ENCODE measurements at places on chromosomes 2 and 18.

GRCh38 chr2:39469807-39470206 is 32.7 kb upstream of the MAP4K3 start:
- no peak for DNase-seq

DNA sequence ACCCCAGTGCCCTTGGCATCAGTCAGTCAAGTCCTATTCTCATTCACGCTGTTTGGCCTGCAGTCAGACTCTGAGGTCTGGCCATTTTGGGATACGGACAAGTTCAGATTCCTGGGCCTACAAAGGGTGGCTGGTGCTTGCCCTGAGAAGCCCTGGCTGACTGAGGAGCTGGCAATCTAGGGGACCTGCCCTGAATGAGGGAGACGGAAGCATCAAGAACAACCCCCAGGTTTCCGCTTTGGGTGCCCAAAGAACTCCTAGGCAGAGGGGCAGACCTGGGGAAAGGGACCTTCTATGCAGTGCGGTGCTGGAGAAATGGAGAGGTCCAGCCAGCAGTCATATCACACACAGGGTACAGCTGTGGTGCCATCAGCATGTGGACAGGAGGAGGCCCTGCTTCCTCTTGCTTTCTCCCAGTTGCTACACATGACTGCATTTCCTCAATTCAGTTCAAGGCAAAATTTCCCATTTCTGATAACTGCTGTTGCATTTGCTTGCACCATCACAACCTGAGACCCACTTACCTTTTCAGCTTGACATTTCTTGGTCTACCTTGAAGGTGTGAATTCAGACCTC is 70.9 kb upstream of the LGALSL start:
- no peak for DNase-seq

DNA sequence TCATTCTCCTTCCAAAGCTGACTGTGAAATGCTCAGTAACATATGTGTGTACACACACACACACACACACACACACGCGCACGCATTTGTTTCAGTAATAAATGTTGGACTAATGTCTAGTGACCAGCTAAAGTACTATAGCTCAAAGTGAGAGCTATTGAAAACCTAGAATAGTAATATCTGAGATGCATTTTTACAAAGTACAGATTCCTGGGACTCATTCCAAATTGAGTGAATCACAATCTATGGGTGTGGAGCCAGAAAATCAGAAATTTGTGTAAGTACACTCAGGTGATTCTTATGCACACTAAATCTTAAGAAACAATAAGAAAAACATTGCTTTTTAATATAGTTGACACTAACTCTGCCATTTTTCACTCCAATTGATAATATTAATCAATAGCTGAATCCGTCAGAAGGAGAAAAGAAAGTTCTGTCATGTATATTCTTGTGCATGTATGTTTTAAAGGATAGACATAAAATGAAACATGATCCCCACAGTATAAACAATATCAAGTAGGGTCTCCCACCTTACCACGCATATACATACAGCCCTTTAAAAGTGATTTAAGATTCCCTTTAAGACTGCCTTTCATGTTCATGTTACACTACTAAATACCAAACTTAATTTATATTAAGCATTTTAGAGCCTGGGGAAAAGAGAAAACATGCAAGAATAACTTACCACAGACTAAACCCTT is 123.5 kb downstream of the ATAD2B start:
- no peak for DNase-seq

DNA sequence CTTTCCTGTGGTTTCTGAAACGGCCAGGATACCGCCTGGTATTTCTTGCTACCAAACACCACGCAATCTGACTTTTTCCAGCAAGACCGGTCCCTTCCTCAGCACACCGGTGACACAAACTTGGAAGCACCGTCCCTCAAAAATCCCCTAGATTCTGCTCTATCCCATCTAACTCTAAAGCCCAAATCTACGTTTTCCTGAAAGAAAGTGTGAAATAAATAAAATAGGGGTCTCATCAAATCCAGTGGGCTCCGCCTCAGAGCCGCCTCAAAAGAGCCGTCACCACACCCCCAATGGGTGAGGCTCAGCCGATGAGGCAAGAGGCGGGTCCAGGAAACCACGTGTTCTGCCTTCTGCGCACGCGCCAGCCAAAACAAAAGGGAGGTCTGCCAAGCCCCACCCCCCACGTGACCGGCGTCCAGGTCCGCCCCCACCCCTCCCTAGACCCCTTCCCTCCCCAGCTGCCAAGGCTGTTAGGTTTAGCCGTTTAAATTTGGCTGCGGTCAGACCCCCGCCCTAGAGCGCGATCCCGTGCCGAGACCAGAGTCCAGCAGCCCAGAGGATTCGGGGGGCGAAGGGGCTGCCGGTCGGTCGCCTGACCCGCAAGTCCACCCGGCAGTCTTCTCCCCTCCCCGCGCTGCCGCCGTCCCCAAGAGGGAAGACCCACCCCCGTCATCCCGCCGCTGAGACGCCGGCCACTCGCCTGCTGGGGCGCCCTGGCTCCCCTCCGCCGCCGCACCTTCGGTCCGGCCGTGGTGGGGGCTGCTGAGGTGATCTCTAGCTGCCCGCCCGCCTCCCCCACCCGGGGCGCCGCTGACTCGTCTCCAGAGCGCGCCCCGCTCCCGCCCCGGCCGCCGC is 534 bp downstream of the KANSL1L start:
- peak; percentile 95 for DNase-seq

- DNase-seq, result no peak
Measured at GRCh38 chr2:239118264-239118663, 270.4 kb downstream of the TWIST2 start.

GRCh38 chr2:128487650-128488387 is 169.2 kb upstream of the HS6ST1 start:
- no peak for DNase-seq

GRCh38 chr2:237503201-237503600 is 16.1 kb downstream of the MLPH start:
- DNase-seq, result no peak

GRCh38 chr2:190849774-190850173 is 30.8 kb upstream of the GLS start:
- DNase-seq, result no peak

- no peak for DNase-seq
Measured at GRCh38 chr2:142863485-142863961, 13.9 kb upstream of the KYNU start.

DNA sequence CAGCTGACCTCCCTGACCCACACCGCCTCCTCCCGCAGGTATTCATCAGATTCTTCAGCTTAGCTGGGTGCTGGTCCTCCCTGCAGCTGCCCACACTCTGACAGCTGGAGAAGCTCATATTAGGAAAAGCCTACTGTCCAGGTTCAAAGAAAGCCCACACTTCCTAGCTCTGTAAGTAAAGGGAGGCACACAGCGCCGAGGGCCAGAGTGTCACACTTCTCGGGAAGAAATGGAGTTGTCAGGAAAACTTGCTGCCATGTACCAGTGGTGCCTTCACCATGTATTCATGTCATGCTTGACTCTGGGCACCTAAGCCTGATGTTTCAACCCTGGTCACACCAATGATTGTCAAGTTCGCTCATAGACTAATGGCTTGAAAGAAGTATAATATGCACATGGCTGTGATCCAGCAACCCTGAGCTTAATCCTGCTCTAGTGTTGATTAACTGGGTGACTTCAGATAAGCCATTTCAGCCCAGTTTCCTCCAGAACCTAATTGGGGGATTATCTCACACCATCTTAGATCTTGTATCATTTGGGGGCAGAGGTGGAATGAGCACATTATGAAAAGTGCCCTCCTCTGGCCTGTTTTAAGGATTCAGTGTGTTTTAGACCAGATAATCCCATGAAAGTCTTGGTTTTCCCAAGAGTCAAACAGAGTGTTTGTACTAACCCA is 180.3 kb upstream of the PARD3B start:
- DNase-seq, result no peak

- DNase-seq, result no peak
Measured at GRCh38 chr18:36831139-36831538, 2.2 kb downstream of the KIAA1328 start.

- DNase-seq, result no peak
Measured at GRCh38 chr2:8154936-8155335, 526.9 kb upstream of the ID2 start.

GRCh38 chr2:45781464-45781811 is 130.0 kb downstream of the PRKCE start:
- no peak for DNase-seq

- no peak for DNase-seq
Measured at GRCh38 chr18:26325771-26326170, 99.5 kb downstream of the TAF4B start.

DNA sequence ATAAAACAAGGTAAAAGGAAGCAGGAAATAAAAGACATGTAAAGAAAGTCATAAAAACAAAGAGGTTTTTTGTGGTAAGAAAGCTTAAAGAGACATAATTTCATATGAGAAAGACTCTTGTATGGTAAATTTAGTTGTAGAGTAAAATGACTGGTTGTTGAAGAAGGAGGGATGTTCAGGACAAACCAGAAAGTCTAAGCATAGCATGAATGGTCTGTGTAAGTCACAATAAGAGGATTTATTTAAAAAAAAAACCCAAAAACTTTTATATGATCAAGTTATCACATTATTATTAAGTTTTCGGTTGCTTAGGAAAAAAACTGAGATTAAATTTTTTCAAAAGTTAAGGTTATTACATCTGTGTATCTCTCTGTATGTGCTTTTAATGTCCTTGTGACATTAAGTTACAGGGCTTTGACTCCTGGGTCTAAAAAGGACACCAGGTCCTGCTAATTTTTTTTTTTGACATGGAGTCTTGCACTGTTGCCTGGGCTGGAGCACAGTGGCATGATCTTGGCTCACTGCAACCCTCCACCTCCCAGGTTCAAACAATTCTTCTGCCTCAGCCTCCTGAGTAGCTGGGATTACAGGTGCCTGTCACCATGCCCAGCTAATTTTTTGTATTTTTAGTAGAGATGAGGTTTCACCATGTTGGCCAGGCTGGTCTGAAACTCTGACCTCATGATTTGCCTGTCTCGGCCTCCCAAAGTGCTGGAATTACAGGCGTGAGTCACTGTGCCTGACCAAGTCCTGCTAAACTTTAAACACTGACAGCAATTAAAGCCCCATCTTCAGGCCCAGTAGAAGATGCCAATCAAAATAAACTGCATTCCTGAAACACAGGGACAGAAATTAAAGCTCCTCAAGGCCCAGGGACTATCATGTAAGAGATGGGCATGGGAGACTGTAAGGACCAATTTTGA is 14.2 kb upstream of the OXER1 start:
- DNase-seq, result no peak

GRCh38 chr2:101960819-101961337 is 30.9 kb upstream of the IL1R2 start:
- no peak for DNase-seq

- no peak for DNase-seq
Measured at GRCh38 chr18:73296686-73297085, 428.9 kb upstream of the NETO1 start.

DNA sequence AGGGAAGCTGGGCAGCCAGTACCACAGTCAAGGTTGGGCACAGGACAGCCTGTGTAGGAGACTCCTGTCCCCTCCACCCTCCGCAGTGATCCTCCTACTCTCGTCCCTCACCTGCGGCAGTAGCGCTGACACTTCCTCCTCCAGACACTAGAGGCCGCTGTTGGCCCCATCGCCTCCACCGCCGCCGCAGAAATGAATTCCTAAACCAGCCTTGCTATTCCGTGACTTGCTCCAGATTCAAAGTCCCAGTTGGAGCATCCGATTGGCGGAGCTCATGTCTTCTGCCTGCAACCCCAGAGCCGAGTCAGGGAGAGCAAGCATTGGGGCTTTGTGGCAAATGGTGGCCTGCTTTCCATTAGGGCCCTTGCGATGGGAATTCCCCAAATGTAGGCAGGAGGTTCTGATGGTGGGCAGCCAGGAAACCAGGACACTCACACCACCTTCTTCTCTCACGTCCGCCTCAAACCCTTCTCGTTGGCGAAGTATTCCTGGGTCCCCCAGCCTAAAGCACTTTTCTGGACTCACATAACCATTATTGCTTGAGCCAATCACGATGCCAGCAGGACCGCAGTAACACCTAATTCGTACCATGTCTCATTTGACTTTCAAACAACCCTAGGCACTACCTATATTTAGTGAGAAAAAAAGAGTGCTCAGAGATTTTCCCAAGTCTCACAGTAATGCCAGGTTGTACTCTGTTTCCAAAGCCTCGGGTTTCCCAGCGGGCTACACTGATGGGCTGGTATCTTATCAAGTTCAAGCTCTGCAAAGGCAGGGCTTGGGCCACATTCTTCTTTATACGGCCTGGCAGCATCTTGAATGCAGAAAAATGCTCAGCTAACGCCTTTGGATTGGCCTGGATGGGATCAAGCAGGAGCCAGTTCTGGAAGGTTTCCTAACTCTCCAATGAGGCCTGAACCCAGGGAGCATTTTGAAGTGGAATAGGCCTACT is 1.2 kb upstream of the DNAJB2 start:
- peak; percentile 45 for DNase-seq

- no peak for DNase-seq
Measured at GRCh38 chr2:236545814-236546480, 23.7 kb upstream of the ACKR3 start.

DNA sequence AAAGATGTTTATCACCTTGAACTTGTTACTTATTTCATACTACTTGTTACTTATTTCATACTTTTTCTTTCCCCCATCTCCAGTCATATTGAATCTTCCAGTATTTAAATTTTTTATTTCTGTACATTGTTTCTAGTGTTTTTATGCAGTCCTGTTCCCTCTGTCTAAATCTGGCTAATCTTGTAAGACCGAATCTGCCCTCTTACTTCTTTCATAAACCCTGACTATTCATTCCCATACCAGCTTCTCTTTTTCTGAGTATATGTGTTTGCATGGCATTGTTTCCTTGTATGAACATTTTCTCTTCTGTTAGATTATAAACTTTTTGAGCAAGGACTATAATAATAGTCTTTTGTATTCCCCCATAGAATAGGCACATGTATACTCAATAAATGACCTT is 131.7 kb downstream of the TAF4B start:
- DNase-seq, result no peak

DNA sequence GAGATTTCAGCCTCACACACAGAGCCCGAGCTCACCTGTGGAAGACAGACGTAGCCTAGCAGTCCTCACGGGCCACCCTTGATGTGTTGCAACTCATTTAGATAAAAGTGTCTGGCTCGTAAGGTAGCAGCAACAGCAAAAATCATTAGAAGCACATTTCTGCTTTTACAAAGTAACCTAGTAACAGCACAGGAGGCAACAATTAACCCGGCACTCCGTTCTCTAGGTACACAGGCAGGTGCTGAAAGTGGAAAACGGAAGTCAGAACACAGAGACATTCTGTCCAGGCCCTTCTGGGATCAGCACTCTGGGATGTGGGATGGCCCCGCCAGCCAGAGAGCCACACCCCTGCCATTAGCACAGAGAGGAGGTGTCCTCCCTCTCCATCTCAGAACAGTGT is 99.3 kb downstream of the KLHL29 start:
- no peak for DNase-seq

- no peak for DNase-seq
Measured at GRCh38 chr2:232761301-232761907, 15.0 kb downstream of the KCNJ13 start.

DNA sequence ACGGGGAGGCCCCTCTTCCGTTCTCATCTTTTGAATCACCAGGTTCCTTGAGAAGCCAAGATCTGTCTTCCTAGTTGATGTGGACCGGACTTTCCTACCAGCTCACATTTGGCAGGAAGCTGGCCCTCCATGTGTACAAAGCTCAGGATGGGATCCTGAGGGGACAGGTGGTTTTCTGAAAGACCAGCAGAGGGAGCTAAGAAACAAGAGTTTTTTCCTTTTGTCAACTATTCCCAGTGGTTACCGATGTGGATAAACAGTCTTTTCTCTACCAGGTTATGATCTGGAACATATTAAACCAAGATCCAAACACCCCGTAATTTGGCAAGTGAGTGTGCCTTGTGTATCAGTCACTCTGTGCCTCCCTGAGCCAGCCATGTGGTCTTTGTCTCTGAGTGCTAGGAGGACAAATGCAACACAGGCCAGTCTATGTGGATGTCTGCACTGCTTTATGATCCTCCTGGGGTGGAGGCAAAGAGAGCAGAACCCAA is 25.1 kb upstream of the ARHGAP25 start:
- DNase-seq, result no peak
